ENCODE measurements at places on chromosomes 4 and X.

GRCh38 chrX:134570509-134570846 lies 87.8 kb downstream of the PLAC1 start:
- no peak for DNase-seq

DNA sequence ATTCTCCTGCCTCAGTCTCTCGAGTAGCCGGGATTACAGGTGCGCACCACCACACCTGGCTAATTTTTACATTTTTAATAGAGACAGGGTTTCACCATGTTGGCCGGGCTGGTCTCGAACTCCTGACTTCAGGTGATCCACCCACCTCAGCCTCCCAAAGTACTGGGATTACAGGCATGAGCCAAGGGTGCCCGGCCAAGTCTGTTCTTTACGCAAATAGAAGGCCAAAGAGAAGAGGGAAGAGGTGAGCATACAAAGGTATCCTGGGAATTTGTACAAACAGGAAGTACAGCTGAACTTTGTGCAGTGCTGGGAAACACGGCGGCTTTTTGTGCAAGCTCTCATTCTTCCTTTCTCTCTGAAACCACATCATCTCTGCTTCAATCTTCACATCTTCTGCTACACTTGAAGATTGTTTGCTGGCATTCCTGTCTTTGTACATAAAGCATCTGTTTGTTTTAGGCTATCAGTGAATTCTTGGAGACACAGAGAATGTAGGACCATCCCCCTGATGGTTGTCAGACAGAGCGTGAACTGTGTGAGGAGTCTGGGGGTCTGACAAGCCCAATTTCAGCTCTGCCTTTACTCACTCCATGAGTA lies 71.9 kb upstream of the PRSS48 start:
- DNase-seq = no peak

DNA sequence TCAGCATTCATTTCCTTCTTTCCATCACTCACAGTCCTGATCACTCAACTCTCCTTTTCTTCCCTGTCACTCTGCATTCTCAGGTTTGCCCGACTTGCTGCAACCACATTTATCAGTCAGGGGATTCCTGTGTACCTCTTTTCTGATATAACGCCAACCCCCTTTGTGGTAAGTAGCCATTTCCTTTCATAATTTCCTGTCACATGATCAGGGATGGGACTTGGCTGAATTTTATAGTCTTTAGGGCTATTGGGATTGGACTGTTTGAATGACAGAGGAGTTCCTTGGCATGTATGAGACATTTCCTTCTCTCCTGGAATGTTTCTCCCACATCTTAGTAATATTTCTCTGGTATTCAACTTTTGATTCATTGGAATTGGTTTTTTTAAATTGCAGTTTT lies 11.0 kb downstream of the PGM2 start:
- DNase-seq = no peak

DNA sequence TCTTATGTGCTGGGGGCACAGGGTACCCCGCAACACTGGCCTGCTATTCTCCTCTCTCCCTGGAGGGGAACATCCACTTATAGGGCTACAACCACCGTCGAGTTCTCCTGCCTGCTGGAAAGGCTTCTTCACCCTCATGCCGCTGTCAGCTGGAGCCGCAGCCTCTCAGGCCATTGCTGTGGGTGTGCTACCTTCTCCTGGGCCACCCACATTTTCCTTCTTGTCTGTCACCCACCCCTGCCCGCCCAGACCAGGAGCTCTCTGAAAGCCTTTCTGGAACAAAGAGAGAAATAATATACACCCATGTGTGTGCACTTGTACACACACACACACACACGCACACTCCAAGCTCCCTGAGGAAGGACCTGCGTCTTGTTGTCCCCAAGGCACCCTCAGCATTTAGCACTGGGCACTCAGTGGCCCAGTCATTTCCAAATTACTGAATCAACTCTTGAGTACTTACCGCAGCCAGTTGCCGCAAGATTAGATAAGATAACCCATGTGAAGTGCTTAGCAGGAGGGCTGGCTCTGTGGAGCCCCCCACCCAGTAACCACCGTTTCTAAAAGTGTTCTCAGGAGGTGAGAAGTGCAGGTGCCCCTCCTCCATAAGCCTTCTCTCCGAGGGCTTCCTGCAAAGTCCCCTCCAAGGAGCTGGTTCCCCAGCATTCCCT lies 50.2 kb downstream of the CPZ start:
- no peak for DNase-seq

DNA sequence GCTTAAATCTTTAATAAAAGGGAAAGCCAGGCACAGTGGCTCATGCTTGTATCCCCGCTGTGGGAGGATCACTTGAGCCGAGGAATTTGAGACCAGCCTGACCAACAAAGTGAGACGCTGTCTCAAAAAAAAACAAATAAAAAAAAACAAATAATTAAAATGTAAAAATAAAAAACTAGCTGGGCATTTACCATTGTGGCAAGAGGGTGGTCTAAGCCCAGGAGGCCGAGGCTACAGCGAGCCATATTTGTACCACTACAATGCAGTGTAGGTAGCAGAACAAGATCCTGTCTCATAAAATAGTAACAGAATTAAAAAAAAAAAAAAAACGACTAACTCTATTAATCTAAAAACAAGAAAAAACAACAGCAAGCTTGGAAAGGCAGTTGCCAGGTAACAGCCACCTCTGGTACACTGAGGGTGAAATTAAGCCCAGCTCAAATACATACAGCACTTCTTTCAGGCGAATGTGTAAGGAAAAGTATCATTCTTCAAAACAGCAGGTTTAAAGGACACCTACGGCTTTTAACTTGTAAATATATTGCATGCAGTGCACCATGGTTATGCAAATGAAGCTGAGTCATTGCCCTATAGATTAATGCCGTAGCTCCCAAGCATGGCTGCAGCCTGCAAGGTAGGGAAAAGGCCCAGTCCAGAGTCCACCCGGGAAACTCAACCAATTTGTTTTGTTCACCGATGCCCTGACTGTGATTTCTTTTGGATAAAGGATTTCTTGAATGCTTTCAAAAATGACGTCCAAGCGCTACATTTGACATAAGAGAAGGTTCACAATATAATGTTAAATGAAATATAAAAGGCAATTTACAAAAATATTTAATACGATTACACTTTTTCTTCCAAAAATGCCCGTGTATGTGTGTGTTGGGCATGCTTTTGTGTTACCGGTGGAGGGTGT lies 14.5 kb upstream of the TXLNG start:
- DNase-seq = no peak

DNA sequence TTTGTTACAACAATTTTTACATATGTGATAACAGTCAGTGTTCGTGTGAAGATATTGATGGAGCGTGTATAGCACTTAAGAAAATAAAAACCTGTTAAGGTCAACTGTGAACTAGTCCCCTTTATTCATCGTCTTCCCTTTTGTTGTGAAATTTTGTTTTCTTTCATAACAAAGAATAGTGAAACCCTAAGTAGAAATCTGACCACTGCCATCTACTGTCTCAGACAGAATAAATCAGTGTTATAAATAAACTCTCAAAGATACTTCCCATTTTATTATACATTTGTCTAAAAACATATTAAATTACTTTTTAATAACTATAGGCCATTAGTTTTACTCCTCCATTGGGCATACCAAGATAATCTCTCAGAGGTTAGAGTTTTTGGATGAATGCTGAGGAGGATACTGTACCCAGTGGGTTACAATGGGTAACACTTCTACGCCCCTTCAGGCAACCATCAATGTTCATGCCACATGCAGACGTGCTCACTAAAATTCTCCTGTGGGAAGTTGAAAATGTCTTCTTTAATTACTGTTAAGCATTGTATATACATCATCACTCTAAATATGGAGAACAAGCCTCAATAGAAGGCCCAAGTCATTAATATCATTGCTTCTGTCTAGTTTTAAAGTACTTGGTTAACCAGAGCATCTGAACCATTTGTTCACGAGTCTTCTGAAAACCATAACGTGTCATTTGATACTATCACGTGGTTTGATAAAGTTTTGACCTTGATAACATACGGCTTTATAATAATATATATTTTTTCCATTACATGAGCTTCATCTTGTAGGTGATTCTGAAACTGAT lies 171.2 kb downstream of the TMA16 start:
- DNase-seq = no peak

DNA sequence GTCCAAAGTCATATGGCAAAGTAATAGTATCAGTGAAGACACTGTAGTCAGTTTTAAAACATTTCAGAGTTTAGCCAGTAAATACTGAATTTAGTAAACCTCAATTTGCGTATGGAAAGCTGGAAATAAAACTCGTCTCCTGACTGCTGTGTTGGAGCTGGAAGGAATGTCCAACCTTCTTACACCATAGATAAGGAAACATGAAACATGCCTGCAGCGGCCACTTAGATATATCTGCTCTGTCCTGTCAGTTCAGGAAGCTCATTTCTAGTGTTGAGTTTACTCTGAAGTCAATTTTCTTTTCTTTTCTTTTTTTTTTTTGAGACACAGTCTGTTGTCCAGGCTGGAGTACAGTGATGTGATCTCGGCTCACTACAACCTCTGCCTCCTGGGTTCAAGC lies 21.2 kb downstream of the ARHGAP10 start:
- DNase-seq = no peak

DNA sequence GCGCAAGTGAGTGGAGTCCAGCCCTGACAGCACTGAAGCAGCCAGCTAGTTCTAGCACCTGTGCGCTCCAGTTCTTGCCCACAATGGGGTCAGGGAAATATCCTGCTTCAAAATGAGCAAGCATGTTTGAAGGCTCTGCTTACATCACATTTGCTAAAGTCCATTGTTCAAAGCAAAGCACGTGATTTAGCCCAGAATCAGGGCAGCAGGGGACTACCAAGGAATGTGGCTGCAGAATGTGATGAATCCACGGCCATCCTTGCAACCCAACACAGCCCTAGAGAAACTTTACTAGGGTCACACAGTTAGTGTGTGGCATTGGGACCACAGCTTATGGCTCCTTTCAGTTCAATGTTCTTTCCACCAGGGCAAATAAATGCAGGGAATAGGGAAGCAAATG lies 47.3 kb upstream of the SMIM31 start:
- DNase-seq = no peak

GRCh38 chrX:105647749-105648148 lies 174.6 kb upstream of the NRK start:
- DNase-seq = no peak

GRCh38 chr4:184747034-184747830 lies 13.3 kb upstream of the CENPU start:
- no peak for DNase-seq

GRCh38 chrX:73401591-73402266 lies 45.1 kb upstream of the CDX4 start:
- DNase-seq = no peak

DNA sequence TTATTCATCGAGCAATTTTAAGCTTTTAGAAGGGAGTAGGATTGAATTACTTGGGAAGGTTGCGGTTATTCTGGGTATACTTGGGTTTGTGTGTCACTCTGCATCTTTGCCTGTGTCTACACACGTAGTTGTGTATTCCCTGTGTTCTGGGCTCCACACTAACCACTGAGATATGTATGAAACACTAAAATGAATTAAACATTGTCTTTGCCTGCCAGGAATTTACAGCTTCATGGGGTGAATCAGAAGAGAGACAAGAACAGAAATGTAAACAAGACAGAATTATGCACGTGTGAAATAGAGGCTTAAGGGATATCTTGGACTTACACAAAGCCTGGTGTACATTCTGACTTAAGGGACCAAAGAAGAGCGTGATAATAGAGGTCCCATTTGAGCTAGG lies 228.5 kb downstream of the AFF2 start:
- no peak for DNase-seq

DNA sequence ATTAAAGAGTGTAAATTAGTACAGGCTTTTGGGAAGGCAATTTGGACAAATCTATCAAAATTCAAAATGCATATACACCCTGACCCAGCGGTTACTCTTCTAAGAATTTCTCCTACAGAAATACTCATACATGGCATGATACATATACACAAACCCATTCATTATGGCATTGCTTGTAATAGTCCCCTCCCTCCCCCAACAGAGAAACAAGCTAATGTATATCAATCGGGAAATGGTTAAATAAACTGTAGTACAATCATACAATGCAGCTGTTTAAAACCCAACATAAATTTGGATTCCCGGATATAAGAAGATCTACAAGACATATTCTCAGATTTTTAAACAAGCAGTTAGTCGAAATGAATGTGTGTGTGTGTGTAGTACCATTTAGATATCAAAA lies 808 bp downstream of the HUWE1 start:
- peak; percentile 0 for DNase-seq

DNA sequence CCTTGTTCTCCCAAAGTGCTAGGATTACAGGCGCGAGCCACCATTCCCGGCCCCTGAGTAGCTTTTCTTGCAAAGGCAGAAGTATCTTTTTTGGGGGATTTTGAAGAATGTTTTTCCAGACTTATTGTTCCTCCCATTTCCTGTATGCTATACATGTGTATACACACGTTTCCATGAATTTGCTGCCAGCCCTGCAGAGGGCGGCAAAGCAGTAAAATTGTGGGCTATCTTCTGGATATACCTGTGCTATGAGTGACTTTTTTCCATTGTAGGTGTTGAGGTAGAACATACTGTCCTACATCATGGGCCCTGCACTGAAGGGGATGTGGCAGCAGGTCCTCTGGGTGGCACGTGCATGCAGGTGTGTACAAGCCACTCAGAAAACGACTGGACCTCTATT lies 16.9 kb upstream of the MED28 start:
- DNase-seq = no peak

- no peak for DNase-seq
These were observed 105.5 kb upstream of the OTUD4 start for GRCh38 chr4:145285928-145286327.

GRCh38 chrX:106725931-106726330 lies 570 bp upstream of the RNF128 start:
- no peak for DNase-seq

DNA sequence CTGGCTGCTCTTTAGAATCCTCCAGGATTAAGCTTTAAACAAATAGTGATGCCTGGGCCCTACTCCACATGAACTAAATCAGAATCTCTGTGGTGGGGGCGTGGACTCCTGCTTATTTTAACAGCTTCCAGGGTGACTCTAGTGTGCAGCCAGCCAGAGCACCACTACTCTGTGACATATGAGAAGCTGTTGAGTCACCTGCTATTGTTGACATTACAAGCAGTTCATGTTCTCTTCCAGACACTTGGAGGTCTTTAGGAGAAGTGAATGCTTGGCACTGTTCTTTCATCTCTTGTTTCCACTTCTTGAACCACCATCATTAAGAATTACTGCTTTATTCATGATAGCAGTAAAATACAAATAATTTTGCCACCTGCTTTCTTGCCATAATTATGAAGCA lies 426 bp upstream of the C4orf51 start:
- DNase-seq = no peak

DNA sequence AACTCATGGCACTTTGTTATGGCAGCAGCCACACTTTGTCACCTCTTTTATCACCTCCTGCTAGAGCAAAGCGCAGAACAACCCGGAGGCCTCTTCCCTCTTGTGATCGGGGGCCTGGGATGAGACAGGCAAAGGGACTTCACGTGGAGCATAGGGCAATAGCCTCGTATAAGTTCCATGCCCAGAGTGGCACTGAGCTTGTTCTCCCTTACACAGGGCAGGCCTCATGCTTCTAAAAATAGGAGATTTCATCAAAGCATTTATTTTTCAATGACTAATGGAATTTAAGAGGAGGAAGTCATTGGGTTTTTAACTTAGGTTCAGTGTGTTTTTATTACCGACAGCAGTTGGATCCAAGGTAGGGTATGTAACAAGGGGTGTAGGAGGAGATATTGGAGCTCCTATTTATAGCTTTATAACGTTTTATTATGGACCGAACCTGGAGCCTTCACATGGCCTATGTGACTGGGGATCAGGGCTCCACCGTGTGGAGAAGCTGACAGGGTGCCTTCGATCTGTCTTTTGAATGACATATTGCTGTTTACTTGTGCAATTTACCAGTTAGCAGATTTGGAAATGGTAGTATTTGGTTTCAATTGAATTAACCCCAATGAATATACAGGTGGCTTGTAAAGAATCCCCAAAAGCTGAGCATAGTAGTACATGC lies 93.8 kb downstream of the SLC2A9 start:
- DNase-seq = no peak

Measured in skin of body (tissue), 3 donors.